ENCODE measurements at places on chromosomes 3 and 15. TPM values are rescaled to one million over a fixed set of nuclear protein-coding genes. Genes with fewer than 3 reads are reported as not detected.

ARNT2 gene
- 58.7 TPM for total RNA-seq

KIF15 gene
- 26.5 TPM for total RNA-seq

SNTN gene
- total RNA-seq: not detected

SCN11A gene
- 3.5 TPM for total RNA-seq

LMAN1L gene
- 4.6 TPM for total RNA-seq

CHRNA3 gene
- 5.7 TPM for total RNA-seq

VPS8 gene
- 127 TPM for total RNA-seq

GPR87 gene
- total RNA-seq: not detected

DPPA4 gene
- total RNA-seq: 16.9 TPM

OR5K2 gene
- not detected for total RNA-seq

NME9 gene
- 3.2 TPM for total RNA-seq

MYL3 gene
- total RNA-seq: 1.2 TPM

GCSAM gene
- 0.63 TPM for total RNA-seq

LSMEM2 gene
- total RNA-seq: 1.5 TPM

SH2D7 gene
- 1.5 TPM for total RNA-seq

FGD5 gene
- 14.4 TPM for total RNA-seq

FRMD4B gene
- 17.8 TPM for total RNA-seq

NANOGP8 gene
- 9.6 TPM for total RNA-seq

CAPN3 gene
- 33.6 TPM for total RNA-seq

KCNAB1 gene
- 5.7 TPM for total RNA-seq

GP9 gene
- 1.7 TPM for total RNA-seq

CIB2 gene
- 34.3 TPM for total RNA-seq

SPATA12 gene
- 4.3 TPM for total RNA-seq

MKRN2OS gene
- total RNA-seq: not detected

TRIM42 gene
- total RNA-seq: 21.4 TPM

Measured in testis (tissue), 5 donors.